Left cardiac atrium (tissue), 4 donors: ENCODE measurements at places on chromosomes 16 and 17. TPM values are rescaled to one million over a fixed set of nuclear protein-coding genes. Genes with fewer than 3 reads are reported as not detected.

GRCh38 chr16:77450790-77451487, 16.1 kb upstream of the ADAMTS18 start:
- no peak for DNase-seq

- peak; percentile 100 for DNase-seq
Measured at GRCh38 chr16:30650369-30651123, at the start of gene PRR14. PRR14 (plus strand) TSS chr16:30650960; CDS start chr16:30651646, 686 bp downstream.

Gene TSPAN10
- total RNA-seq: 0.16 TPM

Gene PLEKHG4
- 2.2 TPM for total RNA-seq

Gene CCL11
- 1.7 TPM for total RNA-seq

Gene ARHGAP23
- 91.9 TPM for total RNA-seq

Gene SLFN5
- total RNA-seq: 15.8 TPM

- DNase-seq: no peak
Measured at GRCh38 chr17:48153691-48154358, 46.3 kb downstream of the SNX11 start.

DNA sequence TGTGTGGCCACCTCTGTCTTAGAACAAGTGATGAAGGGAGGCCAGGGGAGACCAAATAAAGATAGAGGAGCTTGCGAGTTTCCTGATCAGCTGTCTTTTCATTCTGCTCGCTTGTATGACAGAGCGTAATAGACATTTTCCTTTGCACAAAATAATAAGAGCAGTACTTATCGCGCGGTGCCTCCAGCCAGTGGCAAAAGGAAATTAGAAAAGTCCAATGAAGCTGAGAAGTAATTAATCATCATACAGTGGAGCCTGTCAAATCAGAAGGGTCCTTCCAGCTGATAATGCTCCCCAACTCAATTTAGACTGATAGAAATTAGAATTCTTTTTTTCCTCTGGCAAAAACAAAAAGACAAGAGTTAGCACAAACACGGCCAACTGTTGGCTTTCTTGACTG, 307.0 kb upstream of the IRX5 start:
- DNase-seq: no peak

Gene PIK3R5
- 6.3 TPM for total RNA-seq

- DNase-seq: no peak
Measured at GRCh38 chr16:14667347-14668266, 26.5 kb downstream of the PLA2G10 start.

DNA sequence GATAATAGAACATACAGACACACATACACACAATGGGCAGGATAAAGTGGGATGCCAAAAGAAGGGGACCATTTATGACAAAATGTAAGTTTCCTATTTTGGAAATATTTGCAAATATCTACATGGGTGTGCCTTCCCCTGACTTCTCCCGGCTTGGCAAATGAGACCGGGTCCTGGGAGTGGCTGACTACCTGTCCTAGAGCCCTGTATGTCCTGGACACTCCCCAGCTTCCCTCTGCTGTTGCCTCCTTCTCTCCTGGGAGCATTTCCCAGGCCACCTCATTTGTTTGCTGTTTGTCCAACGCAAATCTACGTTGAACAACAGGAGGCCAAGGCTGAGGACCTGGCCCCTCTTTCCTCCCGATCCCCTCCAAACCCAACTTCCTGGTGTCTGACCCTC, 16.9 kb downstream of the PECAM1 start:
- DNase-seq: no peak

DNA sequence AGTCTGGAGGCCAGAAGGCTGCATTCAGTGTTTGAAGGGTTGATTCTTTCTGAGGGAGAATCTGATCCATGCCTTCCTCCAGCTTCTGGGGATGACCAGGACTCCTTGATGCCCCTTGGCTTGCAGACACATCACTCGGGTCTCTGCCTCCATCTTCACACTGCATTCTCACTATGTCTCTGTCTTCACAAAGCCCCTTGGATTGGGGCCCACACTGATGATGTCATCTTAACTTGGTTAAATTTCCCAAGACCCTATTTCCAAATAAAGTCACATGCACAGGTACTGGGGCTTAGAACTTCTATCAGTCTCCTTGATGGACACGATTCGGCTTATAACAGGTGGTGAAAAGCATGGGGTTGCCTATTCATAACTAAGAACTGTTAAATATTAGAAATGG, 112.1 kb upstream of the MYOCD start:
- DNase-seq: no peak

DNA sequence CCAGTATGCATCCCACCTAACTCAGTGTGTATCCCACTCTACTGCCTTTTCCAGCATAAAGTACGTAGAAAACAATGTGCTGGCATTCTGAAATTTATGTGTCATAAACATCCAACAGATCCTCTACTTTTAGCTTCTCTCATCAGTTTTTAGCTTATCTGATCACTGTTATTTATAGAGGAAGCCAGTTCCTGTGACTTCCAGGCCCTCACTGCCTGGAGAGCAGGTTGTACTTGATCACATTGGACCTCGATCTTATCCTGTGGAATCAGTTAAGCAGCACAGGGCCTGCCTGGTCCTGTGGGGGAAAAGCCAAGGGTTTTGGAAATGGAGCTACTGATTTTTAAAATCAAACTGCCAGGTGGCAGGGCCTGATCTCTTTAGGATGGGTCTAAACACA, 30.8 kb downstream of the PRSS54 start:
- DNase-seq: no peak

DNA sequence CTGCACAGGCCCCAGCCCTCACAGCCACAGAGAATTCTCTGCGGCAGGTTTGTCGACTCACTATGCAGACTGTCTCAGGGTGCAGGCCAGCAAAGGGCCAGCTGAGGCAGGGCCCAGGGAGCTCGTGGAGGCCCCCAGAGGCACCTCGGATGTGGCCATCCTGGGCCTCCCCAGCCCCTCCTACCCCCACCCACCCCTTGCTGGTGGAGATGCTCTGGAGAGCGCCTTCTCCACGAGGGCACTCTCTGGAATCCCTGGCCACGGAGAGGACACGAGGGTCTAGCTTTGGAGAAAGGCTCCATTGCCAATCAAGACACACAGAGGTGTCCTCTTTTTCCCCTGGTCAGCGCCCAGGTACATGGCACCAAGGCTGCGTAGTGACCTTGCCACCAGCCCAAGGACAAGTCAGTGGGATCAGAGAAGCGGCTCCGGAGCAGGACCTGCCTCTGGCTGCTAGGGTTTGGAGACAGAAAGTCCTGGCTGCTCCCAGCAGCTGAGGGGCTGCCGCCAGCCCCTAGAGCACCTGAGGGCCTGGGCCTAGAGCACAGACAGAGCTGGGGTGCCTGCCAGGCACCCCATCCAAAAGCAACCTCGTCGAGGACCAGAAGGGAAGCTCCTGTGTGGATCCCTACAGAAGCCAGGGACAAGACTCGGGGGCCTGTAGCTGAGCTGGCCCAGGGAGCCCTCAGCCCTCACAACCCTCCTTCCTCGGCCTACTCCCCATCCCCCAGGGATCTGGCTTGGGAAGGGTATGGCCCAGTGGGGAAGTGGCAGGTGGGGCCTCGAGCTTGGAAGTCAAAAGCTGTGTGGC, 18.7 kb downstream of the ARL2BP start:
- DNase-seq: peak; percentile 15

Gene EPOP
- total RNA-seq: 3.9 TPM

DNA sequence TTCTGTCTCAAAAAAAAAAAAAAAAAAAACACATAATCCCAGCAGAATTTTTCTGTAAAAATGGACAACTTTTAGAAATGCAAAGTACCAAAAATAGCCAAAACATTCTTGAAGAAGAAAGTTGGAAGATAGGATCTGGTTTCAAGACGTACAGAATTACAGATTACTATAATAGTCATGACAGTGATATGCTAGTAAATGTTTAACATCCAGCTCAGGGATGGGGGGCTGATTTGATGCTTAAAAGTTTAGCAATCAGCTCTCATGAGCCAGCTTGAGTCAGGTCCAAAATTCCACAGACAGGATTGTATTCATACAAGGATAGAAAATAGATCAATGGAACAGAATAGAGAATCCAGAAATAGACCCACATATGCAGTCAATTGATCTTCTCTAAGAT, 100.5 kb downstream of the CYB561 start:
- DNase-seq: no peak

Gene STARD3
- total RNA-seq: 24.8 TPM

Gene UMOD
- total RNA-seq: not detected

Gene CDC42EP4
- total RNA-seq: 44.9 TPM

Gene SYT17
- total RNA-seq: 1.4 TPM

GRCh38 chr16:54459509-54460262, 173.1 kb upstream of the IRX3 start:
- DNase-seq: no peak

DNA sequence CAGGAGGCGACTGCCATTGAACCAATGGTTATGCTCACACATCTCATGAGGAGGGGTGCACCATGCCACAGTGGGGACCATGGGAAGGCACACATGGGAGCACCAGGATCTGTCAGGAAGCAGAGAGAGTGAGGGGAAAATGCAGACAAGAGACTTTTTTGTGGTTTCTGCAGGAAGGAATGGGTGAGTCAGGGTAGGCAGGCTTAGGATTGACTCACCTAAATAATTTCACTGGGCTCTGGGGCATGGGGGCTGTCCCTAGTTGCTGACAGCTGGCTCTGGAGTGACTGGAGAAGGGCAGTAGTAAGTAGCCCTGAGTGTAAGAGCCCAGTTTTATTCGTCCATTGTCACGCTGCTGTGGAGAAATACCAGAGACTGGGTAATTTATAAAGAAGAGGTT, 202.4 kb downstream of the AXIN2 start:
- DNase-seq: no peak

GRCh38 chr16:59593194-59593661, 859.1 kb upstream of the GOT2 start:
- no peak for DNase-seq

DNA sequence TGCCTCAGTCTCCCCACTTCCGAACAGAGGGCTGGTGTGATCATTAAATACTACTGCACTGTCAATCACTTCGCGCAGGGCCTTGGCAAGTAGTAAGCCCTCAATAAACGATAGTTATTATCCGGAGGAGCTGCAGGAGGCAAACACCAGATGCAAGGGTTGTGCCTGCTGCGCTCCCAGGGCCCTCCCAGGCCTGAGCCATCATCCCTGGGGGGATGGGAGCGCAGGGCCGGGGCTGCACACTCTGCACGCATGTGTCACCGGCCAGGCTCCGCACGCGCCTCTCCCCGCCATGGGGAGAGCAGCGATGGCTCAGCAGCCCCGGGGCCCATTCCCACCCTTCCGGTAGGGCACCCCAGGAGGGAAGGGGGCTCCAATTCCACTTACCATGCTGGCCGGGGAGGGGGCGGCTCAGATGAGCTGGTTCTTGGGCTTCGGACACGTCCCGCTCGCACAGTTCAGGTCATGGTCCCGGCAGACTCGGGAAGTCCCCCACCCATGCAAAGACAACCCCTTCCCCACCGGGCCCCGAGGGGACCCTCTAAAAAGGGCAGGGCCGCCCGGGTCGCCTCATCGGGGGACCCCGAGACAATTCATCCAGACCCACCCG, 681 bp downstream of the XPO6 start:
- DNase-seq: peak; percentile 82

DNA sequence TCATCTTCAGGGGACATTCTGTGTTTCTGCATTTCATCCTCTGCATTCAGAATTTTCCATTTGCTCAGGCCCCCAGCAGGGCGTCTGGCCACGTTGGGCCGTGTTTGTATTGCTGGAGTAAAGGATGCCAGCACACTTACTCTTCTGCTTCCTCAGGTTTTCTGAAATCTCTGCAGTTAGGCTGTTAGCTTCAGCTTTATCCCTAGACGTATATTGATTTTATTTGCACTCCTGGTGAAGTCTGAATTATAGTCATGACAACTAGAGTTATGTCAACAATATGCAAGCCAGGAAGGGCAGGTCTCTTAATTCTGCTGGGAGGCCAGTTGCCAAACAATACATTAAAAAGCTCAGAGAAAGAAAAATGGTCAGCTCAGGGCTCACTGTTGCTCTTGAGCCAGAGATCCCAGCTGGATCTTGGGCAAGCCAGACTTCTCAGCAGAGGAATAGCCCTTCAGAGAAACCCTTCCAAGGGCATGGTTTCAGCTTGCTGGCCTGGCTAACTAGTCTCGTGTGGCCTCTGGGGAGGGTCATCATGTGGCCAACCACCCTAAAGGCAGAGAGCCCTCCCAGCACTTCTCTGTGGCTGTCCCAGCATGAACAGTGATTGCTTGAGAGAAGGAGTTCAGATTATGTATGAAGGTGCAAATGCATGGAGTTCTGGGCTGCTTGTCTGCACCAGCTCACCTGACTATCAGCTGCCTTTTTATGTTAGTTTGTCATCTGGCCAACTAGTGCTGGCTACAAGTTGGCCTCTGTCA, 110.2 kb upstream of the CACNG5 start:
- DNase-seq: no peak

- DNase-seq: no peak
Measured at GRCh38 chr17:65518256-65518655, 43.2 kb downstream of the AXIN2 start.

GRCh38 chr16:67763066-67763465, 43.3 kb downstream of the RANBP10 start:
- no peak for DNase-seq

- no peak for DNase-seq
Measured at GRCh38 chr17:78774956-78775571, 7.0 kb downstream of the CYTH1 start.

Gene CRISPLD2
- total RNA-seq: 58.3 TPM

Gene KIAA0753
- 6.3 TPM for total RNA-seq

Gene WIPI1
- total RNA-seq: 74.3 TPM

GRCh38 chr17:11487469-11487868, 110.8 kb upstream of the DNAH9 start:
- DNase-seq: no peak

DNA sequence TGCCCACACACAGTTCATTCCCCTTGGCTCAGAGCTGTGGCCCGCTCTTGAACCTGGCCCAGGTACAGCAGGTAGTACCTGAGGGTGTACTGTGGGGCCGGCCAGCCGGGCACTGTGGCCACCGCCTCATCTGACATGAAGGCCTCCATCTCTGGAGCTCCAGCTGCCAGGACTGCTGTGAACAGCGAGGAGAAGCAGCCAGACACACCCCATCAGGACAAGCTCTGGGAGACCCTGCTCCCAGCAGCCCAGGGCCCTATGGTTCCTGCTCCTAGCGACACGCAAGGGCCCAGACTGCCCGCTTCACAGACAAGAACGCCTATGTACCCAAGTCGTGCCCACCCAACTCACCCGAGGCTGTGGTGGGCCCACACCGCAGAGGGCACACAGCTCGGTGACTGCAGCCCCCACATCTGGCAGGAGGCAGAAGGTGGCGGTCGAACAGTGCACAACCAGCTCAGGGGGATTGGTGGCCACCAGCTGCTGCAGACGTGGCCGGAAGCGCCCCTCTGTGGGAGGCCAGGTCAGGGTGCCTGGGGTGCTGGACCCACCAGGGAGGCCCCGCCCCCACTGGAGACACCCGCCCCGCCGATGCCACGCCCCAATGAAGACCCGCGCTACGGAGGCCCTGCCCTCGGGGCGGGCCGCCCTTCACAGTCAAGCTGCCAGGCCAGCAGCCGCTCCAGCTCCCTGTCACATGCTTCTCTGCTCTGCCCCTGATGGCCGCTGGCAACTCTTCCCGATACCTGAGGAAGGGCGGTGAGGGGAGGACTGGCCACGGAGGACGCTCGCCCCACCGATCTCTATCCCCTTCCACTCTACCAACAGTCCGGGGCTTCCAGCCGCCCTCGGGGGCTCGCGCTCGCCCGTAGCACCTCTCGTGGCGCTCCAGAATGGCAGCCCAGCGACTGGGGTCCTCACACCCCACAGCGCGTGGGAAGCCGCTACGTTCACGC, 1.1 kb upstream of the STUB1 start:
- peak; percentile 87 for DNase-seq

GRCh38 chr17:50169121-50169764, 3.4 kb downstream of the SGCA start:
- DNase-seq: no peak
